ENCODE measurements at places on chromosomes 3 and 15.
A peak's percentile ranks its signal among the peaks of the same experiment; 100 is the strongest.

GRCh38 chr15:101390462-101390861 lies 95.4 kb upstream of the SNRPA1 start:
- no peak for DNase-seq

DNA sequence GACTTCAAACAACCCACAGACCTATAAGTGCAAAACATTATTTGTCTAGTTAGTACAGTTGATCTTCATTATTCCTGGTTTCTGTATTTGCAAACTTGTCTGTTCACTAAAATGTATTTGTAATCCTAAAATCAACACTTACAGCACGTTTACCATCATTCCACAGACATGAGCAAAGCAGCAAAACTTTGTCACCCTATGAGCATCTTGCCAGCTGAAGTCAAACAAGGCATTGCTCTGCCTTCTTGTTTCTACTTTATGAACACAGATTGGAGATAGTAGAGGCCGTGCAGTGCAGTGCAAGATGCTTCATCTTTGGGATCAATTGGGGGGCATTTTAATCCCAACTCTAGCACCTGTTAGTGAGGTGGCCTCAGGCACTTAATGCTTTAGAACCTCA lies 202.1 kb downstream of the NLGN1 start:
- DNase-seq, result peak; percentile 36

- no peak for DNase-seq
These were observed 15.7 kb upstream of the RBP2 start for GRCh38 chr3:139491966-139492365.

DNA sequence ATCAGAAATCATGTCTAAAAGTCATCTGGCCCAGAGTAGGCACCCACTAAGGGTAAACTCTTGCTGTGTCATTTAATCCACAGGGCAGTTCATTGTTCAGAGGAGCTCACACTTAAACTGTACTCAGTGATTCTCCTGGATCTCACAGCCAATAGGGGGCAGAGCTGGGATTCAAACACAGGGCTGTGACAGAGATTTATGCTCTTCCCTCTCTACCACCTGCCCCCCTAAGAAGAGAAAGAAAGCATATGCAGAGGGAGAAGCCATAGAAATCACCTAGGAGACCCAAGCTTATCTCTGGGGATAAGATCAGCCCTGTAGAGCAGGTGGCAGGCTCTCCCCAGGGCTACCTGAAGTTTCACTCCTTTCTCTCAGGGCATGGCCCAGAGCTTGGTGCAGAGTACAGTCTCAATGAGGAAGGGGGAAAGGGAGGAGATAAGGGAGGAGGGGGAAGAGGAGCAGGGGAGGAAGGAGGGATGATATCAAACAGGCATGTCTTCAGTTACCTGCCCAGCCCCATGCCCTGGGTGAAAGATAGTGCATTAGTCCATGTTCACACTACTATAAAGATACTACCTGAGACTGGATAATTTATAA lies 51.8 kb upstream of the ADPGK start:
- DNase-seq, result no peak

- DNase-seq, result no peak
These were observed 27.3 kb downstream of the WDR49 start for GRCh38 chr3:167626490-167626889.

- no peak for DNase-seq
These were observed 56.1 kb upstream of the CMSS1 start for GRCh38 chr3:99761415-99762165.

Data from AG20443 (cell line).